ENCODE measurements at places on chromosomes 5 and 9.
A peak's percentile ranks its signal among the peaks of the same experiment; 100 is the strongest.

DNA sequence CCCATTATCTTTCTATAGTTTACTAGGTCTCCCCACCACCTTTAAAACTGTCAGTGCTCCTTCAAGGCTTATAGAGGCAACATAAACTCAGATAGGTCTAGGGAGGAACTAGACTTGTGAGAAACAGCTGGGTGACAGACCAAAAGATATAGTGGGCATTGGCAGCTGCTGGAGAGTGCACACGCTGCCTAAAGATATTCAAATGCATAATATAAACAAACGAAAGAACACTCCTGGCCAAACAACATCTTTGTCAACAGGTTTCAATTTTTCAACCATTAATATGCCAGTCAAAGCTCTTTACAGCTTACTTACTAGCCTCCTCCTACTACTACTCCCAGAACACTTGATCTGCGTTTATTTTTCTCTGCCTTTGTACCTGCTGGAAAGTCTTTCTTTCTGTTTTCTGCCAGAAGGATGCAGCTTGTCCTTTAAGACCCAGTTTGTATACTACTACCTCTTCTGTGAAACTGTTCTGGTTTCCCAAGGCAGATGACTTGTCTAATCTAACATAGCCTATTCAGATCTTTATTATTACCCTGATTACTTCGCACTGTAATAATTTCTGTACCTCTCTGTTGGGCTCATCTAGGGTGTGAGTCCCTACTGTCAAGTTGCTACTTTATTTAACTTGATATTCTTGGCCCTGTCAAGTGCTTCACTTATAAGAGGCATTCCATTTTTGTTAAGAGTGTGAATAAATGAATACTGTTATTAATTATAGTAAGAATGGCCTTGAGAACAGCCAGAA is 14.3 kb downstream of the KDM3B start:
- DNase-seq: no peak

DNA sequence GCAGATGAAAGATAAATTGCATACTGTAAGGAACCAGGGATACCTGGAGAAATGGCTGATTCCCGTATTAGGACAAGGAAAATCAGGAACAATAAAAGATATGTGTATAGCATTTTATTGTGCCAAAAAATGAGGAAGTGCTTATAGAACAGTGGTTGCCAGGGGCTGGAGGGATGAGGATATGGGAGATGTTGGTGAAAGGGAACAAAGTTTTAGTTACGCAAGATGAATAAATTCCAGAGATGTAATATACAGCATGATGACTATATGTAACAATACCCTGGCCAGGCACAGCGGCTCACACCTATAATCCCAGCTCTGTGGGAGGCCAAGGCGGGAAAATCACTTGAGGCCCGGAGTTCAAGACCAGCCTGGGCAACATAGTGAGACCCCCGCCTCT is 101.8 kb downstream of the CDK5RAP2 start:
- no peak for DNase-seq

DNA sequence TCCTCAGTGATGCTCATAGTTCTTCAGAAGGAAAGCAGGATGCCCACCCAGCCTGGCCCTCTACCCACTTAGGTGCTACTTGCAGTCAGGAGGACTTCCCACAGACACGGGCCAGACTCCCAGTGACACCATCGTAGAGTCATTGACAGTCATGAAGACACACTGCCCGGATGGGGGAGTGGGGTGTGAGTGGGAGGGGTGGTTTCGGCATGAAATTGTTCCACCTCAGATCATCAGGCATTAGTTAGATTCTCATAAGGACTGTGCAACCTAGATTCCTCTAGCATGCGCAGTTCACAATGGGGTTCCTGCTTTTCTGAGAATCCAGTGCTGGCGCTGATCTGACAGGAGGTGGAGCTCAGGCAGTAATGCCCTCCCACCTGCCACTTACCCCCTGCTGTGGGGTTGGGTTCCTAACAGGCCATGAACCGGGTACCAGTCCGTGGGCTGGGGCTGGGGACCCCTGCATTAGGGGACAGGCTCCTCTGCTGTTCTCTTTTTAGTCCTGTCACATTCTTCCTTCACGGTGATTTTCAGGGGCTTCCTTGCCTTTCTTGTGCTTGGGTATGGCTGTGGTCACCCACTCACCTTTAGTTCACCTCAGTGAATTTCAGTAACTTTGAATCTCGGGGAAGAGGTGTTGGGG is 88.2 kb upstream of the ANKRD55 start:
- no peak for DNase-seq

DNA sequence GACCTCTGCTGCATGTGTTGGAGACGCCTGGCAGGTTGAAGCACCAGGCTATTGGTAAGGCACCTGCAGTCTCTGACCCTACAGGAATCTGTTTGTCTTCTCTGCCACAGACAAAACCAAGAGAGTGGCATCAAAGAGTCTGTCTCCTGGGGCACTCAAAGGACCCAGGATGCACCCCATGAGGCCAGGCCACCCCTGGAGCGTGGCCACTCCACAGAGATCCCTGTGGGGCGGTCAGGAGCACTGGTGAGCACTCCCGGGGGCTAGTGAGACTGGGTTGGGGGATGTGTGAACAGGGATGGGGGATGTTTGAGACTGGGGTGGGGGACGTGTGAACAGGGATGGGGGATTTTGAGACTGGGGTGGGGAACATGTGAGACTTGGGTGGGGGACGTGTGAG is 240.3 kb downstream of the CACNA1B start:
- DNase-seq: no peak

DNA sequence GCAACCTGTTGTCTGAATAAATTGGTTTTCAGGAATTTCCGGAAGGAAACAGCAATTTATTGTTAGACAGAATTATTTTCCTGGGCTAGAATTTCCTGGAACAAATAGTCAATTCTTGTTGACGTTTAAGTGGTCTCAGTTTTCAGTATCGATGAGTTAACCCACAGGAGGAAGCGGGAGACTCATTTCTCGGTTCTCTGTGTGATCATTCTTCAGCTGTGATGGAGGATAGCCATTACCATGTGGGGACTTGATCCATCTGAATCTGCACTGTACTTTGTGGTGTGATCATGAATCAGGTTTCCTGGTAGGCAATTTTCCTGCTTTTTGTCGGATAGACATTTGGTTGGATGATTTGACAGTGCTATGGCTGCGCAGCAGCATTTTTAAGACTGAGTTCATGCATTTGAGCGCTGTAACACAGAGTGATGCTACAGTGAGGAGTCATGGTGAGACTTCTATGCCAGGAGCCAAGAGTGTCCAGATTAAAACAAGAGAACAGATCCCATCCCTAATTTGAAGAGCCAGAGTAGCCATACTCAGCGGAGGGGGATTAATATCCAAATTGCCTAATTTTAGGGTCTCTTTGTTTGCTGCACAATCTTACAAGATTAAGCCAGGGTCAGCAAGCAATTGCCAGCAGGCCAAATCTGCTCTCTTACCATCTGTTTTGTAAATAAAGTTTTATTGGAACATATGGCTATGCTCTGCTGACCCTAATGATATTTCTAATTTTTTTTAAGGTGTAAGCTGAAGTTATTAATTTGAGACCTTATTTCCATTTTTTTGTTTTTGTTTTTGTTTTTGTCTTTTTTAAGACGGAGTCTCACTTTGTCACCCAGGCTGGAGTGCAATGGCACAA is 355.9 kb downstream of the RAB3C start:
- DNase-seq: no peak

DNA sequence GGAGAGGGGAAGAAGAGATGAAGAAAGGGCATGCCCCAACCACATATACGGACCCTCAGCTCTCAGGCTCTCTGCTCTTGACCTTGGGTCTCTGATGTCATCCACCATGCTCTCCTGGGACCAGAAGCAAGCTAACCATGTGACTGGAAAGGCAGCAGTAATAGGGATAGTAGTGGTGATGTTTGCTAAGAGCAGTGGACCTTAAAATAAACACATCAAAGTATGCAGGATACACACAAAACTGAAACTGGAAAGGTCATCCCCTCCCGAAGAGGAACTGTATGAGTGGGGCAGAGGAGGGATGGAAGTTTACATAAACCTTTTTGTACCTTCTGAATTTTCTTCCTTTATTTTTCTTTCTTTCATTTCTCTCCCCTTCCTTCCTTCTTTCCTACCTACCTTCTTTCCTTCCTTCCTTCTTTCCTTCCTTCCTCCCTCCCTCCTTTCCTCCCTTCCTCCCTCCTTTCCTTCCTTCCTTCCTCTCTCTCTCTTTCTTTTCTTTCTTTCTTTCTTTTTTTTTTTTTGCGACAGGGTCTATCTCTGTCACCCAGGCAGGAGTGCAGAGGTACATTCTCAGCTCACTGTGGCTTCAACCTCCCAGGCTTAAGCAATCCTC is 8.1 kb upstream of the PTPN3 start:
- no peak for DNase-seq

GRCh38 chr9:75289332-75289731 is 201.0 kb downstream of the OSTF1 start:
- DNase-seq: no peak

- no peak for DNase-seq
Measured at GRCh38 chr9:21711504-21711903, 90.9 kb upstream of the MTAP start.

GRCh38 chr5:139690064-139690802 is 42.1 kb downstream of the CXXC5 start:
- DNase-seq: no peak

- DNase-seq: no peak
Measured at GRCh38 chr5:176901260-176902101, 2.3 kb upstream of the HK3 start.

GRCh38 chr9:134052941-134053340 is 14.9 kb downstream of the BRD3 start:
- DNase-seq: no peak

DNA sequence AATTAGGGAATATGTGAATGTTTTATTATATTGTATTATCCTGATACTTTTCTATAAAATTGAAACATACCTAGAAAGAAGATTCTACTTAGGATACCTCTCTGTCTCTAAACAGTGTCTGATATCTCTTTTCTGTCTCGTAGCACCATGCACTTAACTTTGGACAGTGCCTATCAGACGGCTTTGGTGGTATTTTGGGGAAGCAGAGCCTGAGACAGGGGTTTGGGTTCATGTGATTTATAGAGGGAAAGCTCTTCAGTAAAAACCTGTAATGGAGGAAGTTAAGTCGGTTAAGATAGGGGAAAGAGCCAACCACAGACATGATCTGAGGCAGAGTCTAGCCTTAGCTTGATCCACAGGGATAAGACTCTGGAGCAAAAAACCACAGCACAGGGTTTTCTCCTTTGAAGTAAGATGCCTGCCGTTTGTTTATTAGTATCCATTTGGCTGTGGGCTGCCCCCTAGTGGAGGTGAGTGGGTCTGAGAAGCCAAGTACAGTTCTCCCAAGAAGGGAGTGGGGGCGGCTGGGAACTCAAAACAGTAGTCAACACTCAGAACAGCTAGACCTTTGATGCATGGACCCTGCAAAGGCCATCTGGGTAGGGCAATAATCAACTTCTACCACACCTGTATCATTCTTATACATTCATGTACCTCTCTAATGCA is 141.2 kb upstream of the ASTN2 start:
- DNase-seq: peak; percentile 28

DNA sequence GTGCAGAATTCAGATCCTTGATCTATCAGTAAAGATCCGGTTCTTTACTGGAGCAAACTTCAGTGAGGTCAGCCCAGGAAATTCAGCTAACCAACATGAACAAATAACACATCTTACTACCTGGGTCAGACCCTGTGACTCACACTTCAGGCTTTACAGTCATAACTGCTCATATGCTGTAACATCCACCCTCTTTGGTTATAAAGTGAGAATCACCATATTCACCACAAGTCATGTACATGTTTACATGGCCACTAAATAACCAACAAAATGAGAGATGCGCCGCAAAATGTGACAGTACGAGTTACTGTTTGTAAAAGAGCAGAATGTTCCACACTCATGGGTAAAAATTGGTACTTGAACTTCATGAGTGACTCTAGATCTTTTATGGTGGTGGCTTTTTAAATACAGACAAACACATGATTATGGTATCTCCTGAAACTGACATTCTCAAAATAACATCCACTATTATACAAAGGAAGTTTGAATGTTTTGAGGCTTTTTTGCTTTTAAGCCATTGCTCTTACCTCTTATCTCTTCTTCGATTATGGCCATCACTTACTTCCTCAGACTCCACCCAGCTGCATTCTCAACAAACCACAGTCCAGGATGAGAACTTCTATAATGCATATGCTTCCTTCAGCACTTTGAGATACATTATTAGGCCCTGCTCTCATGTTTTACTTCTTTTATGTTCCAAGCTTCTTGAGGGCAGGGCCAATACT is 516.6 kb downstream of the RAB3C start:
- DNase-seq: no peak

DNA sequence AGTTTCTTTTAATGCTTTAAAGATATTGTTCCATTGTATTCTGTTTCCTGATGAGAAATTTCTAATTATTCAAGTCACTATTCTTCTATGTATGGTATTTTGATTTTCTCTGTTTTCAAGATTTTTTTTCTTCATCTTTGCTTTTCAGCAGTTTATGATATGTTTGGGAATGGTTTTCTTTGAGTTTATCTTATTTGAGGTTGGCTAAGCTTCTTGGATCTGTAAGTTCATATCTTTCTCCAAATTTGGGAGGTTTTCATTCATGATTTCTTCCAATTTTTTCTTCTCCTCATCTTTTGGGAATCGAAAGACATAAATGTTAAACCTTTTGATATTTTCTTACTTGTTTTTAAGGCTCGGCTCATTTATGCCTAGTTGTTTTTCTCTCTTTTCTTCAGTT is 184.9 kb downstream of the ZSWIM6 start:
- DNase-seq: no peak

DNA sequence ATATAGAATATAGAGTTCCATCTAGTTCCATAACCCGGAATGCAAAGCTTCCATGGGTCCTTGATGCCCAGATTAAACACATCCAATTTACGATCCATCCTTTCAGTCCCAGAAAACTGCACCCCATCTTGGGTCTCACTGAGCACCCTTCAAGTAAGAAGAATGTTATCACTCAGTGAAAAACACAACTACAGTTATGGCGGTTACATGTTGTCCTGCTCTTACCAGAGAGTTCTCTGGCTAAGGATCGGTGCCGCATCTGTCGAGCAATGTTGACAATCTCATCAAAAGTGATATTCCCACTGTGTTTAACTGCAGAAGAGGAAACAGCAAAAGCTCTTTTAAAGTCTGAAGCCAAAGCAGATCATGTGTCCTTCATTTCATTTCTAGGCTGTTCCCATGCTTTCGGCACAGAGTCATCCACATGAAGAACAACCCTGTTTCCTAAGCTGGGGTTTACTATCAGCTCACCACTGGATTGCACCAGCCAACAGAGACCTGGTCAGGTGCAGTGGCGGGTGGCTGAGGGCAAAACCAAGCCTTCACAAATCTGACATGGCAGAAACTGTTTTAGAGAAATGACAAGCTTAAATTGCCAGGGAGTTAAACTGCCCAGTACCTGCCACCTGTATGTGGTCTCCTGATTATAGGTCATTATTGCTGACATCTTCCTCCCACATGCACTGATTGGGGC is 2.9 kb downstream of the RPL12 start:
- DNase-seq: no peak

DNA sequence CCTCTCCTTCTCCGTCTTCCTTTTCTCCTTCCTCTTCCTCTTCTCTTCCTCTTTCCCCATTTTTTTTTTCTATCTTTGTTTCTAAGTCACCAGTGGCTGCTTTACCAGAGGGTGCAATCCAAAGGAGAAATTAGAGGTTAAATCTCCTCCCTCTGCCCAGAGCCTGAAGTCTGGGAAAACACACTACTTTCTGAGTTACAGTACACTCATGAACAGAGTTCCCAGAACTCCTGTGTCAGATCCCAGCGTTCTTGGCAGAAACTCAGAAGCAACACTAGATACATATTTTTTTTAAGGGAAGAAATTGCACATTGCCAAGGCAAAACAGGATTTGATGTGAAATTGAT is 189.0 kb downstream of the SNCAIP start:
- no peak for DNase-seq

- peak; percentile 60 for DNase-seq
Measured at GRCh38 chr5:7815892-7816534, 34.9 kb downstream of the CFAP90 start.

- DNase-seq: no peak
Measured at GRCh38 chr9:3040761-3041160, 196.9 kb upstream of the PUM3 start.

Data from activated CD4-positive, alpha-beta T cell treated with anti-CD3 and anti-CD28 coated beads for 24 hours (primary cell).